ENCODE measurements at places on chromosomes 13 and 19. TPM values are rescaled to one million over a fixed set of nuclear protein-coding genes. Genes with fewer than 3 reads are reported as not detected.

Gene DCAF15
- total RNA-seq: 10.0 TPM

Gene COMP
- 0.53 TPM for total RNA-seq

Gene GJB2
- 0.07 TPM for total RNA-seq

Gene RB1
- 34.9 TPM for total RNA-seq

Gene ADGRE1
- not detected for total RNA-seq

Gene C19orf67
- not detected for total RNA-seq

Gene ARHGAP45
- 2.1 TPM for total RNA-seq

Gene TRAPPC5
- total RNA-seq: 64.4 TPM

Gene CASP14
- total RNA-seq: not detected

Gene STOML3
- not detected for total RNA-seq

Gene SPC24
- 16.2 TPM for total RNA-seq

Gene LILRB5
- not detected for total RNA-seq

Gene S1PR5
- 4.8 TPM for total RNA-seq

Gene ZNF345
- 1.8 TPM for total RNA-seq

Gene TTC9B
- not detected for total RNA-seq

Gene GPX4
- total RNA-seq: 174 TPM

Gene FXYD7
- total RNA-seq: not detected

Gene PPP5C
- 43.2 TPM for total RNA-seq

Gene ZNF829
- 3.4 TPM for total RNA-seq

Gene PTGER1
- total RNA-seq: 4.4 TPM

Gene RDH8
- not detected for total RNA-seq

Gene CYP2S1
- 0.46 TPM for total RNA-seq

Gene TPTE2
- not detected for total RNA-seq
